ENCODE measurements at places on chromosomes 2 and 18. TPM values are rescaled to one million over a fixed set of nuclear protein-coding genes. Genes with fewer than 3 reads are reported as not detected.

NR4A2 gene
- total RNA-seq: 0.49 TPM

SERPINE2 gene
- 732 TPM for total RNA-seq

DNAH7 gene
- 0.97 TPM for total RNA-seq

CIDEA gene
- total RNA-seq: not detected

LINC00305 gene
- not detected for total RNA-seq

Measured in hair follicle dermal papilla cell (primary cell).